Glutamatergic neuron (in vitro differentiated cells): ENCODE measurements at places on chromosomes 1 and 21. TPM values are rescaled to one million over a fixed set of nuclear protein-coding genes. Genes with fewer than 3 reads are reported as not detected.

ACTN2 gene
- total RNA-seq: 2.7 TPM

LCE2B gene
- not detected for total RNA-seq

KCNN3 gene
- total RNA-seq: 3.8 TPM

OR2L13 gene
- total RNA-seq: not detected

SPATA1 gene
- total RNA-seq: 1.3 TPM

C21orf91 gene
- total RNA-seq: 14.3 TPM

ADAMTSL4 gene
- total RNA-seq: 0.25 TPM

CCDC185 gene
- not detected for total RNA-seq

TIAM1 gene
- total RNA-seq: 23.3 TPM

- no peaks in the 10 kb centered on the region for H3K27me3 ChIP-seq
- H3K27ac ChIP-seq: no peak overlapping the region
- peaks cover 19% of the 10 kb centered on the region for H3K4me1 ChIP-seq
- H3K4me3 ChIP-seq: no peak overlapping the region
Measured at GRCh38 chr1:224517171-224517570, 82.6 kb upstream of the WDR26 start.

DNA sequence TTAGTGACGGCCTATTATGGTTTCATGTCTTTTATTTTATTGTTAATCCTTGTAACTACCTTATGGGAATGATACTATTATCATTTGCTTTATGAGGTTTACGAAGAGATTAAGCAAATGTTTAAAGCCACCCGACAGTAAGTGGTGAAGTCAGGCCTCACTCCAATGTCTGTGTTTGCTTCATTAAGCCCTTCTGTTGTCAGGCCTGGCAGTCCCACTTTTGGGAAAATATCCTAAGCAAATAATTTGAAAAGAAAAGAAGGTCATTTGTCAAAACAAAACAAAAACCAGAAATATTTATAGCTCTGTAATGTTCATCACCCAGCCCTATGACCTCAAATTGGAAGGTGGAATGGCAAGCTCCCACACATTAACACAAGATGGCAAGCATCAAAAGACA lies 40.7 kb upstream of the USP24 start:
- no peak for DNase-seq
- peaks cover 9% of the 10 kb centered on the region for H3K4me1 ChIP-seq
- no peaks in the 10 kb centered on the region for H3K27me3 ChIP-seq
- H3K4me3 ChIP-seq: no peak overlapping the region
- H3K36me3 ChIP-seq: no peaks in the 10 kb centered on the region

- no peaks in the 10 kb centered on the region for H3K36me3 ChIP-seq
- H3K4me1 ChIP-seq: peaks cover 3% of the 10 kb centered on the region
- no peak for DNase-seq
Measured at GRCh38 chr1:228109962-228110488, 926 bp upstream of the MRPL55 start.

DNA sequence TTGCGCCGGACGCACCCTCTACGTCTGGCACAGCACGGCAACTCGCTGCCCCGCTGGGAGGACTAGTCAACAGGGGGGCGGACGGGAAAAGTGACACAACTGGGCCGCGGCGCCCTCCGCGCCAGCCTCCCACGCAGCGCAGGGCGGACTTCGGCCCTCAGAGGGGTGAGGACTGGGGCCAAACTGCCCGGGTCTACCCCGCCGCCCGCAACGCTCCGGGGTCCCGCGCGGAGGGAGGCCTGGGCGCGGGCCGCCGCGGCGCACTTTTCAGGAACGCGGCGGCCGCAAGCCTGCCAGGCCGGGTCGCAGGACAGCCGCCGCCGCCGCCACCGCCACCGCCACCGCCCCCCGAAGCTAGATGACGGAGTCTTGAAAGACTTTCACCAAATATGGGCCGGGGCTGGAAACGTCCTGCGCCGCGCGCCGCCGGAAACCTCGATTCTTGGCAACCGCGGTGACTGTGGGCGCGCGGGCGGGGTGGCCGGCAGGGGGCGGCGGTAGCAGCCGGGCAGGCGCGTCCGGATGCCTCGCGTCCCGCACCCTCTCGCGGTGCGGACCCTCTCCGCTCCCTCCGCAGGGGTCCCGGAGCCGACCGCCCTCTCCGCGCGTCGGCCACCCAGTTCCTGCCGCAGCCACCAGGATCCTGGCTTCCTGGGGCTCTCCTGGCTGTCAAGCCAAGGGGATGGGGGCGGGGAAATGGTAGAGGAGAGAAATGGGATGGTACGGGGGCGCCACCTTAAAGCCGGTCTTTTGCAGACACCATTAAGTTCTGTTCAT lies 3.7 kb upstream of the CCN1 start:
- peaks cover 7% of the 10 kb centered on the region for H3K4me1 ChIP-seq
- peaks cover 21% of the 10 kb centered on the region for H3K27me3 ChIP-seq
- no peaks in the 10 kb centered on the region for H3K36me3 ChIP-seq
- peak; percentile 89 for DNase-seq

DNA sequence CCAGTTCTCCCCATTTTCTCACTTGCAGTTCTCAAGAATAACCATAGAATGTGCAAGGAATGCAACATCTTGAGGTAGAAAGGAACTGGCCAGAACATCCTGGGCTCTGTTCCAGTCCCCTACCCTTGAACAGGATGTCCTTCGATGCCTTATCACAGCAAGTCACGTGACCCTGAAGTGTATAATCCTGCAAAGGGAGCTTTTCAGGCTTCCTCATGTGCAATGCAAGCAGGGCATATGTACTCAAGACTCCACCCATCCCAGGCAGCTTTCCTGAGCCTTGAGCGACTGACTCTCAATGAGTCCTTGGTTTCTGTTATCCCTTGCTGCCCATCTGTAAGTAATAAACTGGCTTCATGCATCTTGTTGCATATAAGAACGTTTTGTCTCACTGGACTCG lies 311.0 kb downstream of the MRPL39 start:
- no peaks in the 10 kb centered on the region for H3K36me3 ChIP-seq
- DNase-seq: no peak
- H3K27ac ChIP-seq: no peak overlapping the region
- no peaks in the 10 kb centered on the region for H3K27me3 ChIP-seq
- no peak overlapping the region for H3K4me3 ChIP-seq
- H3K4me1 ChIP-seq: peaks cover 19% of the 10 kb centered on the region

DNA sequence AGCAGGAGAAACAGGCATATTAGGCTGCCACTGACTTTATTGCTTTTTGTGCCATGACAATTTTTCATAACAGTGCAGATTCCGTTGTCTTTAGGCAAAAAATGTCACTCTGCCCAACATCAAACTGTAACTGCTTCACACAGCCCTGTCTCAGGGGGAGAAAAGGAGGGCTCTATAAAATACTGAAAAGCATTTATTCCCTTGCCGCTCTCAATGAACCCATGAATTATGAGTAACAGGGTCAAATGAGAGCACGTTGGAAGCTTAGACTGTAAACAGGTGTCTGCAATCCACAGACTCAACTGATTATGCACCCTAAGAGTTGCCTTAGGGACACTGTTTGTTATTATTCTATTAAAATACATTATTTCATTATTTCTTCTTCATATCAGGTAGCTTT lies 292.1 kb upstream of the FMN2 start:
- no peaks in the 10 kb centered on the region for H3K36me3 ChIP-seq
- H3K4me3 ChIP-seq: no peak overlapping the region
- no peak for DNase-seq
- no peaks in the 10 kb centered on the region for H3K27me3 ChIP-seq
- no peaks in the 10 kb centered on the region for H3K4me1 ChIP-seq

- H3K27me3 ChIP-seq: peaks cover 5% of the 10 kb centered on the region
- H3K4me1 ChIP-seq: no peaks in the 10 kb centered on the region
- H3K27ac ChIP-seq: no peak overlapping the region
- no peak overlapping the region for H3K4me3 ChIP-seq
- no peaks in the 10 kb centered on the region for H3K36me3 ChIP-seq
Measured at GRCh38 chr1:2874607-2875480, 73.4 kb upstream of the TTC34 start.

DNA sequence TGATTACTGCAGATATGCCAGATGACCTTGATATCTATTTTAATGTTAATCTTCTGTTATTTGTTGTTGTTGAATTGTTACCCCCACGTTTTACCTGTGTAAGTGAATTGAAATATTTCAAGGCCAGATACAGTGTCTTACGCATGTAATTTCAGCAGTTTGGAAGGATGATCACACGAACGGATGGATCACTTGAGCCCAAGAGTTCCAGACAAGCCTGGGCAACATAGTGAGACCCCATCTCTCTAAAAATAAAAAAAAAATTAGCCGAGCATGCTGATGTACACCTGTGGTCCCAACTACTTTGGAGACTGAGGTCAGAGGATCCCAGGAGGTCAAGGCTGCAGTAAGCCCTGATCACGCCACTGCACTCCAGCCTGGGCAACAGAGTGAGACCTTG lies 32.2 kb downstream of the SDCCAG8 start:
- H3K4me3 ChIP-seq: no peak overlapping the region
- no peak overlapping the region for H3K27ac ChIP-seq
- peaks cover 7% of the 10 kb centered on the region for H3K4me1 ChIP-seq
- H3K27me3 ChIP-seq: no peaks in the 10 kb centered on the region
- DNase-seq: no peak

DNA sequence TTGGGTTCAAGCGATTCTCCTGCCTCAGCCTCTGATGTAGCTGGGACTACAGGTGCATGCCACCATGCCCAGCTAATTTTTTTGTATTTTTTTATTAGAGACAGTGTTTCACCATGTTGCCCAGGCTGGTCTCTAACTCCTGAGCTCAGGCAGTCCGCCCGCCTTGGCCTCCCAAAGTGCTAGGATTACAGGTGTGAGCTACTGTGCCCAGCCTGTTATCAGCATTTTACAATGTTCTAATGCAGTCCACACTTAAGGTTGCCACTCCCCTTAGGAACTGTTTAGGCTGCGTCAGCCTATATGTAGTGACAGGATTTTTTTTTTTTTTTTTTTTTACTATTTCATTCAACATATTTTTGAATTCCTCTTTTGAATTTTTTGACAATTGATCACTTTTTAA lies 30.2 kb downstream of the AGPAT3 start:
- no peaks in the 10 kb centered on the region for H3K27me3 ChIP-seq
- H3K4me1 ChIP-seq: no peaks in the 10 kb centered on the region
- no peak overlapping the region for H3K27ac ChIP-seq
- H3K4me3 ChIP-seq: no peak overlapping the region

GRCh38 chr1:224589006-224589405 lies 27.1 kb upstream of the CNIH3 start:
- DNase-seq: no peak
- no peak overlapping the region for H3K27ac ChIP-seq
- H3K4me3 ChIP-seq: no peak overlapping the region
- no peaks in the 10 kb centered on the region for H3K4me1 ChIP-seq
- no peaks in the 10 kb centered on the region for H3K27me3 ChIP-seq

DNA sequence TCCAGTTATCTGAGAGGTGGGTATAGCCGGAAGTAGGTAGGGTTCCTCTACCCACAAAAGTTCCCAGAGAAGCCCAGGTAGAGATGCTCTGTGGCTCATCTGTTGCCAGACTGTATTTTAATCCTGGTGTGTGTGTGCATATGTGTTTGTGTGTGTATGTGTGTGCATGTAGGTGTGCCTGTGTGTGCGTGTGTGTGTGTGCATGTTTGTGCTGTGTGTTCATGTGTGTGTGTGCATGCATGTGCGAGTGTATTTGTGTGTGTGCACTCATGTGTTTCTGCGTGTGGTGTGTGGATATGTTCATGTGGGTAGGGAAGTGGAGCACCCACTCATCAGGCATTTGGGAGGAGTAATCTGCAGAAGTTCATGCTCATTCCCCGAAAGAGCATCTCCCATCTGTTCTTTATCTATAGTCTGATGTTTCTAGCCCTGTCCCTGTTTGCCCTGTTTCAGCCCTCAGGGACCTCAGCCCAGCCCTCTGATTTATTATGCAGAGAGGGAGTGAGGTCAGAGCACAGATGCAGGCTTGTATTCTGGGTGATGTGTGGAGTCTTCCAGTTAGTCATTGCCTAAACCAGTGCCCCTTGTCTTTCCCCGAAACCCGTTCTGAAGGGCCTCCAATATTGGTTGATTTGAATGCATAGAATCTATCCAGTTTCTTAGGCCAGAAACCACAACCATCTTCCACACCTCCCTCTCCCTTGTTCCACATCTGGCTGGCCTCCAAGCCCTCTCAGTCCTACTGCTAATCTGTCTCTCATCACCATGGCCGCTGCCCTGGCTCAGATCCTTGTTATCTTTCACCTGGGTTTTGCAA lies 69.1 kb downstream of the DISC1 start:
- H3K27me3 ChIP-seq: peaks cover 9% of the 10 kb centered on the region
- H3K36me3 ChIP-seq: peaks cover 3% of the 10 kb centered on the region
- peaks cover 26% of the 10 kb centered on the region for H3K4me1 ChIP-seq
- peak; percentile 57 for DNase-seq

DNA sequence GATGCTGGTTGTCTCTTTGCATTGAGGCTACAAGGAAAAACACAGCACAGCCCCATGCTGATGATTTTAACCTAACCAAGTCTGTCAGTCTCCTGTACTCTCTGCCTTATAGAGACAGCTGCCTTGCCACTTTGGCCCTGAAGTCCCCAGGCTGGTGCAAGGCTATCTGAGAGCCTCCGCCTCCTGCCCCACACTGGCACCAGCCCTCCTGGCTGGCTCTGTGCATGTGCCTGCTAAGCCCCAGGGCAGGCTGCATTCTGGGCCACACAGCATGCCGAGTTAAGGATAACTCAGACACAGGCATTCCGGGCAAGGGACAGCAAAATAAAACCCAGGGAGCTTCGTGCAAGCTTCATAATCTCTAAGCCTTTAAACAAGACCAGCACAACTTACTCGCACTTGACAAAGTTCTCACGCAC lies 910 bp downstream of the RUNX1 start:
- H3K4me3 ChIP-seq: no peak overlapping the region
- DNase-seq: no peak
- peaks cover 2% of the 10 kb centered on the region for H3K27me3 ChIP-seq
- peaks cover 44% of the 10 kb centered on the region for H3K4me1 ChIP-seq

DNA sequence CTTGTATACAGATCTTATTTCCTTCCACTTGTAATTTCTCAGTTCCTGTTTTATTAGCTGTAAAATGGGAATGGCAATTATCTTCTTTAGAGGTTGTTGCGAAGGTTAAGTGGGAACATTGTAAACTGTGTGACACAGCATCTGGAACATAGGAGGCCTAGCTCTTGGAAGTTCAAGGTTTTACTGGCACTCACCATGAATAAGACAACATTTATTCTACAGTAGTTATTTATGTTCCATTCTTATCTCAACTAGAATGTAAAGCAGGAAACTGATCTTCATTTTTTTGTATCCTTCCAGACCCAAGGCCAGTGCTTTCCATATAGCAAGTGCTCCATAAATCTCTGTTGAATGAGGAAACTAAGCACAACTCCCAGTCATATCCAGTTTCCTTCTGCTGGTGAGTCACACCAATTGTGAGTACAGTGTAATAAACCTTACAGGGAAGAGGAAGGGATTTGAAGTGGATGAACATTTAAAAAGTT lies 1.4 kb downstream of the BCL10 start:
- H3K4me1 ChIP-seq: peaks cover 12% of the 10 kb centered on the region
- DNase-seq: no peak
- H3K27me3 ChIP-seq: peaks cover 1% of the 10 kb centered on the region
- peak overlapping the region; percentile 88 for H3K4me3 ChIP-seq
